ENCODE measurements at places on chromosomes 4 and X.

GRCh38 chr4:40576651-40577480 is 52.8 kb downstream of the RBM47 start:
- peak; percentile 50 for DNase-seq

GRCh38 chrX:98057176-98057575 is 1173.5 kb downstream of the RPA4 start:
- DNase-seq, result no peak

DNA sequence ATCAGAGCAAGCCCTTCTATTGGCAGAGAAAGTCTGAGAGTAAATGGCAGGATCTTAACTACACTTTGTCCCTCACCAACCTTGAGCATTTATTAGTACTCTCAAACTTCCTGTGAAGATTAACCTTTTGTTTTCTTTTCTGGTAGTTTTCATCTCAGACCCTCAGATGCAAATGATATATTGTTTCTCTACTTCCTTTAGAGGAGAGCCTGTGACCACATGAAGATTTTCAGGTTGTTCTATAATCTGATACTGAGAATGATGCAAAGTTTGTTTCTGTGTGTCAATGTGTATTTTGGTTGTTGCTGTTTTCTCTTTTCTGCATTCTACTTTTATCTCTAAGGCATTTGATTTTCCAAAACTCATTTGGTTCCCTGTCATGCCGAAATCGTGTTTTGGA is 165.8 kb upstream of the CYSLTR1 start:
- DNase-seq, result no peak

DNA sequence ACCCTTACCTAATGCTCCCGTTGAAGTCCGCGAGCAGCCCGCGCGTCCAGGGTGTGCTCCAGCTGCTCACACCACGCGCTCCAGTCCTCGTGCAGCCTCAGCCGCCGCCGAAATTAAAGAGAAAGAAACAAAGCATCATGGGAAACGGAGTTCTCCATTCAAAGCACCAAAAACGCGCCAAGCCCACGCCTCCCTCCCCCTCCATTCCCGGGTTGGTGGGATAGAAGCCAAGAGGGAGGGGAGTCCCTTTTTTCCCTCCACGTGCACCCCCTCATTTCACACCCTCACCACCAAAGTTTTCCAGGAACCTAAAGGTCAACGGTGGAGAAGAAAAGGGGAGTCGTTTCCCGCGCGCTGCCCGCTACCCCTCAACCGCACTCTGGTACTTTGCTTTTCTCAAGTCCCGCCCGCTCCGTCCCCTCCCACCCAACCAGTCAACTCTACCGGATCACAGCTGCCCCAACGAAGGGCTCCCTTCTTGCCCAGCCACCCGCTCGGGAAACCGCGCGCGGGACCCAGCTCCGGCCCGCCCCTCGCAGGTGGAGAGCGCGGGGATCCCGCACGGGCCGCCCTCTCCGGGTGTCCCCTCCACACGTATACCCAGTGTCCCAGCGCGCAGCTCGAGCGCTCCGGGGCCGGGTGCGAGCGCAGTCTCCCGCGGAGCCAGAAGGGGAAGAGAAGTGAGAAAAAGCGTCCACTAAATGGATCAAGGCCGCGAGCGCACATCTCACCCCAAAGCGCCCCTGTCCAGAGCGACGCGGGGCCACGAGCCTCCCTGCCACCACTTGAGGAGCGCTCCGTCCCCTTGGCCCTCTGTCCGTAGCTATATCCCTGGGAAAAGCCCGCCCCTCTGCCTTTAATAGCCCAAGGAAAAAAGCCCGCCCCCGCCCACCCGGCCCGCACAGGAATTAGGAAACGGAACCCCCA is 65.1 kb upstream of the CCDC160 start:
- DNase-seq, result no peak

DNA sequence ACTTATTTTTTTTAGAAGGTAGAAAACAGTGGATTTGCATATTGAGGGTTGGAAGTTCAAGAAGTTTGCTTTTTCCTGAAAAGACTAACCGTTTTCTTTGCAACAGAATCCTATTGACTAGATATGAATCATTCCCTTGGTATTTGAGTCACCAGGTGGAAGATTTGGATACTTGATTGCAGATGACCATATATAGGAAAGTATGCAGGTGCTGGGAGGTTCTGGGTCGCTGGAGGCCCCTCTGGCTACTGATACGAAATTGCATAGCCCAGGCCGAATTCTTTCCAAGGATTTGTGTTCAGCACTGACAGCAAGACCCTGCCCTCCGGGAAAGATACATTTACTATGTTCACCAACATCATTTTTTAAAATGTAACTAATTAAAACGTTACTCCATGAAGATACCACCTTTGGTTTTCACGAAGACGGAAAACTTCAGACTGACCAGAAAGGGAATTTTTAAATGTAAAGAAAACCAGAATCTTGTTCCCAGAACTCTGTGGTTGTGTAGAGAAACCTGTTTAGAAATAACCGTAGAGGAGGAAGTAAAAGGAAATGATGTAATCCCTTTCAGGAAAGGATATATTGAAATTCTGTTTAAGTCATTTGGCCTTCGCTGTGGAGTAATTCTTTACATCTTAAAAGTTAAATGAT is 946 bp downstream of the ANXA3 start:
- no peak for DNase-seq

GRCh38 chrX:8721536-8721935 is 10.4 kb downstream of the ANOS1 start:
- DNase-seq, result no peak

- no peak for DNase-seq
Observed at GRCh38 chrX:150845091-150845490, 53.4 kb downstream of the CD99L2 start.

- no peak for DNase-seq
Observed at GRCh38 chr4:138056541-138056940, 185.6 kb downstream of the SLC7A11 start.

GRCh38 chr4:84159762-84160161 is 339.3 kb downstream of the NKX6-1 start:
- DNase-seq, result no peak

GRCh38 chr4:16237715-16238114 is 11.4 kb upstream of the TAPT1 start:
- no peak for DNase-seq

DNA sequence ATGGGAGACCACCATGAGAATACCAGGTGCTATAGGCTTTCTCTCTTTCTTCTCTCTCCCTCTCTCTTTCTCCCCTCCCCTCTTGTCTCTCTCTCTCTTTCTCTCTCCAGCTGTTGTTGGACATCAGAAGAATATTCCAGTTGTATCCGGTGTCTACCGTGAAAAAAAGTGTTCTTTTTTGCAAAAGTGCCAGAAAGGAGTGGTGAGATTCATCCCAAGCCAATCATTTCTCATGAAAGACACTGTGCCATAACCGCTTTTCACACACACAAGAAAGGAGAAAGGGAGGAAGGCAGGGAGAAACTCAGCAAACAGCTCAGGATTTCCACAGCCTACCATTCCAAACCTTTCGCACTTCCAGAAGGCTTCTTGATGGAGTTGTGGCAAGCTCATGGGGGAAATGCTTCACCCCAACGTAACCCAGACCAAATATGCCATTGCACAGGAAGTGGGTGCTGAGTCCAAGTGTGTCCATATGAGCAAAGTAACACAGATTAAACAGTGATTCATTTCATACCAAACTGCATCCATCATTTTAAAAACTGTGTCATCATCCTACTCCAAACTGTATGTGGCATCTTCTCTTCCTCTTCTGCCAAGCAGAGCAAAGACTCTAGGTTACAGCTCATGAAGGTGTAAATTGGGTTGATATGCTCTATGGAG is 224.0 kb downstream of the APBB2 start:
- DNase-seq, result peak; percentile 94

DNA sequence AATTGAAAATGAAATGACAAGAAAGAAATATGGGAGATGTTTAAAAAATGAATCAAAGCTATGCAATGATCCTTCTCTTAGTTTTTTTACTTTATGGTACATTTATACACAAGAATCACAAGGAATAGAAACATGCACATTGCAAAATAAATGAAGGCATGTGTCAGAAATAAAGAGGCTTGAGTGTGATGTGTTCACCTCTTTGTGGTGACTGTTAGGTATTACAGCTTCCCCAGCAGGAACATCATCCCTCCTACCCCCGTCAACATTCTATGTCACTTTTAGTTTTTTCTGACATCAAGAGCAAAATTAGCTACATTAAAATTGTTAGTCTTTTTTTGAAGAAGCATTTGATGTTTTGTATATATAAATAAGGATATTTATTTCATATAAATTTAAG is 214.8 kb downstream of the SLC4A4 start:
- peak; percentile 52 for DNase-seq

GRCh38 chr4:106454581-106454980 is 86.0 kb upstream of the GIMD1 start:
- no peak for DNase-seq

DNA sequence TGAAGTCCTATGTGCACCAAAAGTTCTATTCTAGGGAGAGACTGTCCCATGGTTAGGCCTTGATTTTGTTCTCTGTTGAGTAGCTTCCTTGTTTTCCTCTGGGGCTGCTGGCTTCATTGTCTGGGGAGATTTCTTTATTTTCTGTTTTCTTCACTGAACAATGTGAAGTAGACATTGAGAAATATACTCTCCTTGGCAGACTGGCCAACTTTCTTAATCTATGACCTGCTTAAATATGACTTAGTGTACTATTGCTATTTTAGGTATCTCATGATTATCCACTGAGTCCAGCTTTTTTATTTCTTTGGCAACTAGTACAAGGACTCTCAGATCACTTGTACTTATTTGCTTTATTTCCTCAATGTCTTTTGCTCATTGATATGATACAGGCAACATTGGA is 1594.6 kb downstream of the ARAP2 start:
- DNase-seq, result no peak

- no peak for DNase-seq
Observed at GRCh38 chrX:2226182-2226581, 274.6 kb downstream of the DHRSX start.

DNA sequence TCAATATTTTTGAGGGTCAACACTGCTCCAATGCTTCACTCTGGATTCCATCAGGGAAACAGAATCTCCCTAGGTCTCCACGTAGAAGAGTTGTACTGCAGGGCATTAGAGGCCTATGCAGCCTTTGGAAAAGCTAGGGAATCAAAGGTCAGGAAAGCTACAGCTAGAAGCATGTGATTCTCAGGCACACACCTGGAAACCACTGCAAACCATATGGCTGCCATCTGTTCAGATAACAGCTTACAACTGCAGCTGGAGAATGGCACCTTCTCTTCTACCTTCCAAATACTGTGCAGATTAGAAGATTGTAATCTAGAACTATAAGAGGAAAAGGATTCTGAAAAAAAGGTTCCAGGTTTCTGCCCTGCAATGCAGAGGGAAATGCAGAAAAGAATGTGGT is 60.6 kb downstream of the BTC start:
- DNase-seq, result no peak

GRCh38 chr4:42633605-42634388 is 23.1 kb downstream of the ATP8A1 start:
- no peak for DNase-seq

DNA sequence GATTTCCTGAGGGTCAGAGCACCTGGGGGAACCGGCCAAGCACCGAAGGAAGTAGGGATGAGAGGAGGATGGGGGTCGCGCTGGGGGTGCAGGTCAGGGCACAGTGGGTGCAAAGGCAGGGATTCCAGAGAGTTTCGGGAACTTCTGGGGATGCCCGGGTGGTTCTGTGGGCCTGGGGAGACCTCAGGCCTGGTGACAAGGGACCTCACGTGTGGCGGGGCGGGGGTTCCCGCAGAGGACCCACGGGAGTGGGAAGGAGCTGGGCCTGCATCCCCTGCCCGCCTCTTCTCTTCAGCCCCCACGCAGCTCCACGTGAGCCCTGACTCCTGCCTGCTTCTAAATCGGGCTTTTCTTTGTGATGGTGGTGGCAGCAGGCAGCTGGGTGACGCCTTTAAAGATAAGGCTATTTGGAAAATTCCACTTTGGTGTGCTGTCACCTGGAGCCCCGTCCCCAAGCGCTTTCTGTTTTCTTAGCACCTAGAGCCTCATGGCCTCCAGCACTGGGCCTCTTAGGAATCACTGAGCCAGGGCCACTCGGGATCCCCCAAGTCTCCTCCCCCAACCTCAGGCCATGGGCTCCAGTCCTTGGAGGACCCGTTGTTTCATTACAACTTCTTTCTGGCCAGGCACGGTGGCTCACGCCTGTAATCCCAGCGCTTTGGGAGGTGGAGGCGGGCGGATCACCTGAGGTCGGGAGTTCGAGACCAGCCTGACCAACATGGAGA is 7.1 kb upstream of the TBC1D14 start:
- DNase-seq, result no peak

DNA sequence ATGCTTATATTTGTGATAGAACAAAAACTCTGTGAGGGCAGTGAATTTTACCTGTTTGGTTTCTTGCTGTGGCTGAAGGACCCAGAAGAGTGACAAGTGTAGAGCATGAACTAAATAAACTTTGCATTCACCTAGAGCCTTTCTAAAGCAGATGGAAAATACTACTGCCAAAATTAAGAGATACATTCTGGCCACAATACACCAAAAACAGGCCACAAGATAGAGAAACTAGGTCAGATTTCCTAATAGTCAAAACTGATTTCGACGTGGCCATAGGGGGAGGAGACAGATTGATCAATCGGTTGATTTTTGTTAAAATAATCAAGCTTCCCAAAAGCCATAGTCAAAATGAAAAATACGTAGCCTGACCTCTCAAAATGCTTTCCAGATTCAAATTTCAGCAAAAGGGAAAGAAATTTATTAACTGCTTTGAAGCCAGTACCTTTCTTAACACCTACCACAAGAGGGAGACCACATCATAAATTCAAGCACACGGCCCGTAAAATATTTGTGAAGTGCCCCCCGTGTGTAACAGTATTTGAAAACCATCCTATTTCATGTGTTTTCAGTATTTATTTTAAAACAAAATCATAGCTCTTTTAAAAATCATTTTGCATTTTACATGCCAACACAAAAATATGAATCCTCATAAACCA is 132.4 kb downstream of the CORIN start:
- DNase-seq, result no peak

DNA sequence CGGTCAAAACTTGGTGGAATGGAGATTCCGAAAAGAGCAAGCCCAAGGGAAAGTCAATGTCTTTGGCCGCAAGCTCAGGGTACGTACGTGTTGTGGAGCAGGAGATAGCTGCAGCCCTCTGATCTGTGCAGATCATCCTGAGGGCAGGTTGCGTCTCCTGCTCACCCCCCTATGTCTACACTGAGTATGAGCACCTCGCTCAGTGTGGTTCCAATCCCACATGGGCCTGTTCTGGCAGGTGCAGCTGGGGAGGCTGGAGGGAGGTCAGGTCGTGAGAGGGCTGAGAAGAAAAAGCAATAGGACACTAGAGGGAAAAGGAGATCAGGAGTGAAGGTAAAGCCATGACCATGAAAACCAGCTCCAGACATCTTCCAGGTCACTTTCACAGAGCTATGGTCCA is 142.1 kb downstream of the DCTD start:
- no peak for DNase-seq

DNA sequence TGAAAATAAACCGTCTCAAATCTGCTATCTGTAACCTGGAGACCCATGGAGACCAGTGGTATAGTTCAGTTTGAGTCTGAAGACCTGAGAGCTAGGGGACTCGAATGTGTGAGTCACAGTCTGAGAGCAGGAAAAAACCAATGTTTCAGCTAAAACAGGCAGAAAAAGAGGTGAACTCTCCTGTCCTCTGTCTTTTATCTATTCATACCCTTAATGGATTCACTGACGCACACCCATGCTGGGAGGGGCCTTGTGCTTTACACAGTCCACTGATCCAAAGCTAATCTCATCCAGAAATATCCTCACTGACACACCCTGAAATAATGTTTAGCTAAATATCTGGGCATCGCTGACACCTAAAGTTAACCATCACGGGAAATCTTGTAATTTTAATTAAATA is 297.9 kb downstream of the GPM6A start:
- no peak for DNase-seq
